HAP-1 (cell line): ENCODE measurements at places on chromosomes 7 and 10.

DNA sequence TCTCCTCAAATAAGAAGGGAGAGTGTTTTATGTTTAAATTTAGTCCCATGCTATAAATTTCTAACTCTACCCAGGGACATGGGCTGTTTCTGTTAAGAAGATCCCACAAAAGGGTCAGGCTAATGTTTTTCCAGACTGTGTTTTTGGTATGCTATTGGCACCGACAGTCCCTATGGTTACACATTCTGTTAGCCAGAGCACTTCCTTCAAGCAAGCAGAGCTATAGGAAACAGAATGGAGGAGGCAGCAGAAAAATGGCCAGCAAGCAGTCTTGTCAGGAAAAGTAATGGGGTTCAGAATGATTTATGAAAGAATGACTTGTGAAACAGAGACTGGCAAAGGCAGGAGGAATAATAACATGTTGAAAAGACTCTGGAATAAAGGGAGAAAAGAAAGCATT, 44.8 kb upstream of the PHYHIPL start:
- DNase-seq: no peak

DNA sequence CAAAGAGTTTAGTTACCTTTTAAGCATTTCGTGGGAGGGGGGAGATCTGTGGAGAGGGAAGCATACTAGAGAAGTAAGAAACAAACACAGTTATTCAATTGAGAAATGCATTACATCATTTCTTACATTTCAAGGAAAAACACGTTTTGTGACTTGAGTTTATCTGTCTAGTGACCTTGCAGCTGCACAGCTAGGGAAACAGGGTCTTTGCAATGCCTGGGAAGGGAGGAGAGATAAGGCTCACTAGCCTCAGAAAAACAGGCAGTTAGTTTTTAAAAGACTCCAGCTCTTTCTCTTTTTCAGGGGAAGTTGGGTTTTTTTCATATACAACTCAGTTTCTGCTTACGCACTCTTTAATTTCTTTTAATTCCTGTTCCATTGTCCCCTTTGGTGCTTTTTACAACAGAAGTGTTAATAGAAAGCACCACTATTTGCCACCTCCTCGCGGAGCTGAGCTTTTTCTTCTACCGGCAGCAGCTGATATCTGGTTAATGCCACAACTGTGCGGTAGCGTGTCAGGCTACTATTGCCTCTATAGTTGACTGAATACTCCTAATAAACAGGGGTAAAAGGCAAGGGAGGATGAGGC, 5.6 kb downstream of the CYP3A43 start:
- DNase-seq: no peak

DNA sequence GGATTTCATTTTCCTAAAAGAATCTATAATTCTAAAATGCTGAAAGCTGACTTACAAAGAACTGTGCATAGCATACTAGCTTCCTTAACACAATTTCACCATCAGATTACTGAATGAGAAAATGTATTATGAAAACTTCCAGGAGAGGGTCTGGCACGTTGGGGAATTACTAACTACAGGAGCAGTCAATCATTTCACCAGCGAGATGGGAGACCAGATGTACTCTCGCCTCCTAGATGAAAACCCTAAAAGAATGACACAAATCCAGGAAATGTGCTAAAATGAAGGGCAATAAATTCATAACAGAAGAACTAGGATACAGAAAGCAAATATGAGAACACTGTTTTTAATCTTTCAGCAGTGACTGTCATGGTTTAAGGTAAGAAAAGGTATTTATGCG, 330.8 kb downstream of the ABCA13 start:
- DNase-seq: no peak

GRCh38 chr7:128094686-128095085, 63.4 kb upstream of the LRRC4 start:
- DNase-seq: no peak

DNA sequence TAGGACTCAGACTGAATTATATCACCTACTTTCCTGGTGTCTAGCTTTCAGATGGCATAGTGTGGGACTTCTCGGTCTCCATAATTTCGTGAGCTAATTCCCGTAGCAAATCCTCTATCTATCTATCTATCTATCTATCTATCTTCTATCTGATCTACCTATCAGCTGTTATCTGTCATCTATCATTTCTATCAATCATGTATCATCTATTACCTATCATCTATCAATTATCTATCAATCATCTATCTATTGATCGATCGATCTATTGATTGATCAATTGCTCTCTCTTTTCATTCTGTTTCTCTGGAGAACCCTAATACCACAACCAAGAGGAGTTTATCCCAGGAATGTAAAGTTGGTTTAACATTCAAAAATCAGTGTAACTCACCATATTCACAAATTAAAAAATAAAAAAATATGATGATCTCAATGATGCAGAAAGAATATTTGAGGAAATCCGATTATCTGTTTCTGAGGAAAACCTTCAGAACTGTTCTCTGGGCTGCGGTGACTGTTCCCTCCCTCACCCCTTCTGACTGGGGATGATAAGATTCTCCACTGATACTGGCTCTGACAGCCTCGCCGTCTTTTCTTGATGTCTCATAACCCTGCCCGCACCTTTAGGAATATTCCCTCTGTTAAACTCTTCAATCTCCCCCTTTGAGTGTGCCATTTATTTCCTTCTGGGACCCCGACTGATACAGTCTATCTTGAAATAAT, 147.7 kb downstream of the ACTR3B start:
- no peak for DNase-seq

DNA sequence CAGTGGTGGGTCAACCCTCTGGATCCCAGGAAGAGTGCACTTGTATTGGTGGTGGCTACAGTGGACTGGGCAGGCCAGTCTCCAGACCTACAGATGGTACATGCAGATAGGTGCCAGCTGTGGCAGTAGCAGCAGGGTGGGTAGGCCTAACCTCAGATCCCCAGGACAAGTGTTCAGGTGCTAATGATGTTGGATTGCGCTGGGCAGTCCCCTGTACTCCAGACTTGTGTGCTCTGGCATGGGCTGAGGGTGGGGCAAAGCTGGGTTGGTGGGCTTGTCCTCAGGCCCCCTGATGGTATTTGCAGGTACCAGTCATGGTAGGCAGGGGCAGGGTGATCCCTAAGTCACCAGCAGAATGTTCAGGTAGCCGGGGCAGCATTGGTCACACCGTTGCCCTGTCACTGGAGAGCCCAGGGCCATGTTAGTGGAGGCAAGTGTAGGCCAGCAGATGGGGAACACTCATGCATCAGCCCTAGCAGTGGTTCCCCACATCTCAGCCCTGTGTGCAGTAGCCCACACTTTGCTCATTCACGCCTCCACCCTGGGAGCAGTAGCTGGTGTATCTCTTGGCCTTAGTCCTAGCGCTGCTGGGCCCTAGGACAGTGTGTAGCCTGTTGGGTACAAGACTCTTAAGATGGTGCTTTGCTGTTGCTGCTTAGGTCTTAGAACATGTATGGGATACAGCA, 171.3 kb downstream of the MLLT10 start:
- DNase-seq: no peak

GRCh38 chr7:2759736-2760097, 71.7 kb downstream of the AMZ1 start:
- no peak for DNase-seq

DNA sequence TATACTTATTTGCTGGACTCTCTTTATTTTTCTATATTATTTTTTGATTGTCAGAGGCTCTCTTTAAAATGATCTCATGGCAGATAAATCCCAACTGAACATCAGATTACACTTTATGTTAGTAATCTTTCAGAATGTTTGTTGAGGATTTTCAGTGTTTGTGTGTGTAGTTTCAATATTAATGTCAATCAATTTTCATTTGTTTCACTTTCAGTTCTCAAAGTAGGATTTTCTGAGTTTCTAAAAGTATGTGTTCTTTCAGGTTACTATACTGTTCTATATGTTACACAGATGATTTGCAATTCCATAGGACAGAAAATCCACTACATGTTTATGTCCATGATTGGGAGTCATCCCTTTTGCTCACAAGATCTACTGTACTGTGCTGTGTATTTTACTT, 311.9 kb upstream of the POT1 start:
- no peak for DNase-seq

DNA sequence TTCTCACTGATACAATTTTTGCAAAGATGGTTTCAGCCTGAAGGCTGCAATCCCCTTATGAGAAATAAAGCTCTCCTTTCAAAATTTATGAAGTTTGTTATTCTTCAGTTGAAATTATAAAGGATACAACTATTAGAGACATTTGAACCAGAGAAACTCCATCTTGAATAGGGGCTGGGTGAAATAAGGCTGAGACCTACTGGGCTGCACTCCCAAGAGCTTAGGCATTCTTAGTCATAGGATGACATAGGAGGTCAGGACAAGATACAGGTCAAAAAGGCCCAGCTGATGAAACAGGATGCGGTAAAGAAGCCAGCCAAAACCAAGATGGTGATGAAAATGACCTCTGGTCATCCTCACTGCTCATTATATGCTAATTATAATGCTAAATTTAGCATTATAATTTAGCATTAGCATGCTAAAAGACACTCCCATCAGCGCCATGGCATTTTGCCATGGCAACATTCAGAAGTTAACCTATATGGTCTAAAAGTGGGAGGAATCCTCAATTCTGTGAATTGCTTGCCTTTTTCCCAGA, 22.4 kb upstream of the IFIT1B start:
- DNase-seq: no peak

GRCh38 chr7:108589874-108590273, 20.2 kb downstream of the DNAJB9 start:
- no peak for DNase-seq

DNA sequence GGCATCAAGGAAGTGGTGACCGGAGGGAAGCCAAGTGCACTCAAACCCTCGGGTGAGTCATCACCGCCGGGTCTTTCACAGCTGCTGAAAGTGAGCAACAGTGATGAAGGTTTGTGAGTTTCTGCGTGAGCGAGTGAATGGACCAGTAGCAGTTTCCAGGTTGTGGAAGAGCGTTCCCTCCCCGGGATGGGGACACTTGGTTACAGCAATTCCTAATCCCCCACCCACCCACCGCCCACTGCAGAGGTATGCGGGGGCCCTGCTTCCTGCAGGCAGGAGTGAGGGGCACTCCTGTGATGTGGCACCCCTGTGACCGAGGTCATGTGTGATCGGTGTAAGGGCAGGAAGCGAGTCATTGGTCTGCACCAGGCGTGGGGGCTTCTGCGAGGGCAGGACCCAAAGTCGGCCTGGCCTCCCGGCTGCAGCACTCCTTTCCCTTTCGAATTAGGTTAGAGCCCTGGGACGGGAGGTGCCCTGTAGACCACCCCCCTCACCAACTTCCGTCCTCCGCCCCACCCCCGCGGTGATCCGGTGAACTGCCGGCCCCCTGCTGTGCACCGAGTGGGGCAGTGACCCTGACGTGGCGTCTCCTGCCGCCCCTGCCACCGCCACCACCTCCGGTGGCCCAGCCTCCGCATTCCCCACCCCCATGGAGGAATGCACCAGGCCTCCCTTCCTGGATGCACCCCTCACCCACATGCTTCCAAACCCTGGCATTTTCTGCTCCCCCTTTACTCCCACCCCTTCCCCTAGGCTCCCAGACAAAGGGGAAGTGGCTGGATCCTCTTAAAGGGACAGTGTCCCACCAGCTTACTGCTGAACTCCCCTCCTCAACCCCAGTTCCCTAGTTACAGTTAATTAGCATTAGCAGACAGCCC, 10.9 kb downstream of the LIMK1 start:
- no peak for DNase-seq

DNA sequence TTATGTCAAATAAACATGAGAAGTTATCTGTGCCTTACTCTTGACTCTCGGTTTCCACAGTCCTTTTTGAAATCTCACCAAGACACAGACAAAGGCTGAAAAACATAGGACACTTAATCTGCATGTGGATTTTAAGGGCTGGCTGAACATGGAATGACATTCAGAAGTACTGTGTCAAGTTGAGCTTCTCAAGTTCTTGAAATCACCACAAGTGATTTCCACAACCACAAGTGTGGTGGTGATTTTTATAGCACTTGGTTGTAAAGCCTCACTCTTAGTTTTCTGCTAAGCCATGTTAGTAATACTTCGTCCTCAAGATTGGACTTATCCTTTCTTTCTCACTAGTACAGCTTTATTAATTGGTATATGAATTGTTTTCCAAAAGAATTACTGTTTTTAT, 29.6 kb downstream of the FOXP2 start:
- no peak for DNase-seq

- no peak for DNase-seq
Measured at GRCh38 chr10:78634389-78634815, 434.4 kb upstream of the ZMIZ1 start.

DNA sequence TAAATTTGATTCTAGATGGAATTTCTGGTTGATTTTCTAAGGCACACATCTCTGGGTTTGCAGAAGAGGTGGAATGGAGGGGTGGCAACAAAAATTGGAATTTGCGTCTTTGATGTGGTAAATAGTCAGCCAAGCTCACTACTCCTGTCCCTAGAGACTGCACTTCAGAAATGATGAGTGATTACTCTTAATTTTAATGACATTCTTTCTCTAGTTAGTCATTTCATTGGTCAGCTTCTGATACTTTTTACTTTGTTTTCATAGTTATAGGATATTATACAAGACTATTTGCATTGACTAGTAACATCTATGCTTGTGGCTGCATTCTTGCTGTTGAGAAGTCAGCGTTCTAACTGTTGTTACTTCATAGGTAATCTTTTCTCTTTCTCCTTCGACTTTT, 658.3 kb downstream of the SUGCT start:
- DNase-seq: no peak

GRCh38 chr10:114022766-114023597, 20.7 kb upstream of the ADRB1 start:
- DNase-seq: no peak
